Adrenal gland (tissue), 19 donors: ENCODE measurements at places on chromosomes 5 and 9.

DNA sequence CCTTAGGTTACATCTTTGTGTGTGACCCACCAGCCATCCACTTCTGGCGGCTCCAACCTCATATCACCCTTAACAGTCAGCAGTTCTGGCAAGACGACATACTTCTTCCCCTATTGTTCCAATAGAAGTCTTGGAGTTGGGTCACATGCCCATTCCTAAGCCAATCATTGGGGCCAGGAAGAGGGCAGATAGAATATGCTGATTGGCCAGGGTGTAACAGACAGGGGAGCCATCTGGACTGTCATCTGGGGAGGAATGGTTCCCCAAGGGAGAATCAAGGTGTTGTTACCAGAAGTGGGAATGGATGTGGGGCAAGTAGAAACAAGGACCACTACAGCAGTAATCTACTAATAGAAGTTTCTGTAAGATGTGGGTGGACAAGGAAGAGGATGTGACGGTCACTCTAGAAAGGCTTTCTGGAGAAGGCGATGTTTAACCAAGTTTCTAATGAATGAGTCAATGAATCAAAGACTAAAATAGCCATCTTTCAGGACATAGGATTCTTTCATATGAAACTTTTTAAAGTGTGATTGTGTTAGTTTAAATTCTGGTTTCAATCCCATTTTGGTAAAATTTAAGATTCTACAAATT lies 200.4 kb downstream of the ARHGAP26 start:
- DNase-seq, result no peak

DNA sequence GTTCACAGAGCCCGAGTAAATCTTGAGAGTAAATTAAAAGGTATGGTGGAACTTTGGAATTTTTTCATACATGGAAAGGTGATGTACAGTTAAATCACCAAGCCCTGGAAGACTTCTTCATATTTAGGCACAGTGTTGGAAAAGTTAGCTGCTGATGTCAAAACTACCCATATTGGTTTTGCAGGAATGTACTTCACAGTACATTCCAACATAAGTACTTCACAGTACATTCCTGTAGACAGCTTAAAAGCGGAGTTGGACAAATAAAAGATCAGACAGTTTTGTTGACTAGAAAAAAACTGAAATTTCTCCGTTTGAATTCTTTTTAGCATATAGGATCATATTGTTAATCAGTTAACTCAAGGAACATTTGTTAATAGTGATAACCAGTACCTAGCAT lies 1.8 kb downstream of the RANBP17 start:
- no peak for DNase-seq

DNA sequence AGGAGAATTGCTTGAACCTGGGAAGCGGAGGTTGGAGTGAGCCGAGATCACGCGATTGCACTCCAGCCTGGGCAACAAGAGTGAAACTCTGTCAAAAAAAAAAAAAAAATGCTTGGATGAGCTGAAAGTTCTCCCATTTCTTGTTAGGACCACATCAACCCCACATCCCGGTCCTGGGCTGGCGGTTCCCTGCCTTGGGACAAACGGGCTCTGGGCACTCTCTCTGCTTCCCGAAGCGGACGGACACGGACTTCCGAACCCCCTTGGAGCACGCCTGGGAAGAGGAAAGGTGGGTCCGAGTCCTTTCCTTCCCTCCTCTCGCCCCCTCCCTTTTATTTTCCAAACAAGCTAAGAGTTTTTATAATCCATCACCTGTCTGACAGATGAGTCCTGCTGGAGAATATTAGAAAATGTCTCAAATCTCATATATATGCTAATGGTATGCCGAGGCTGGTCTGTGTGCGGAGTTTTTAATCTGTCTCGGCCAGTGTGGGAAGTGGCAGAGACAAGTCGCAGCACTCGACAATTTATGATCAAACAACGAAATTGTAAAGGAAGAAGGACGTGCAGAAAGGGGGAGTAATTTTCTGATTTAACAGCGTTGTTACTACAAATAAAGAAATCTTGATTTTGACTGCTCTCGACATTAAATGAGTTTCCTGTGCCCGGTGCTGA lies 257.9 kb upstream of the IRX4 start:
- no peak for DNase-seq

DNA sequence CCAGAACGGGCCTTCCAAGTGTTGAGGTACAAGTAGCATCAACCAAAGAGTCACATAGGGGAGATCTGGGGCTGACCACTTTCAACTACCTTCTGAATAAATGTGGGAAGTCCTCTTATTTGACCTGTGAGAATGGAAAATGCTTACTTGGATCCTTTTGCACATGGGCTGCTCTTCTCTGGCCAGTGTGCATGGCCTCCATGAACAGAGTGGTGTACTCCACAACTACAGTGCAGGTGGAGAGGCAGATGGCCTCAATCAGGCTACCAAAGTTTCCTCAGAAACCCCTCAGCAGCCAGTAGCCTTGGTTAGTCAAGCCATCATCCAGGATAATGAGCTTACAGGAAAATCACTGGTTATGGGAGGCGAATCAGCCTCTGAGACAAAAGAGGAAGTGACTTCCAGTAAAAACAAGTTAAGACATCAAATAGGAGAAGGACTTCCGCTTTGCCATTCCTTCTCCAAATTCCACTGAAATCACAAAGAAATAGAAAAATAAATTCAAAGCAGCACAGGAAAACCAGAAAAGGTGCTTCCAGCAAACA lies 18.3 kb upstream of the FCHO2 start:
- DNase-seq, result no peak

DNA sequence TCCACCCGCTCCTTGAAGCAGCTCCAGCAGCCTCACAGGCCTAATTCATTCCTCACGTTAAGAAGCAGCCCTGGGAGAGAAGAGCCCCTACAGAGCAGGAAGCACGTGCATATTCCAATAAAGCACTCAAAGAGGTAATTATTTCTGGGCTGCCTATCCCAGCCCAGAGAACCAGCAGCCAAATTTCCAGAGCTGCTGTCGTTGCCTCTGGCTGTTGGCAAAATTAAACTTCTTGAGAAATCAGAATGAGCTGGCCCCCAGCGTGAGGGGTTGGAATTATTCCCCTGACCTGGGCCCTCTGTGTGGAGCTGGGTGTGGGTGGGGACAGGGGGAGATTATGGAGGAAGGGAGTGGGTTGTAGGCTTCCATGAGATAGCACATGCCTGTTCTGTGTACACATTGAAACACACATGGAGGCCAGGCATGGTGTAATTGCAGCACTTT lies 86.8 kb upstream of the HSPA9 start:
- DNase-seq, result no peak

GRCh38 chr5:120985526-120985925 lies 521.4 kb downstream of the PRR16 start:
- DNase-seq, result no peak

DNA sequence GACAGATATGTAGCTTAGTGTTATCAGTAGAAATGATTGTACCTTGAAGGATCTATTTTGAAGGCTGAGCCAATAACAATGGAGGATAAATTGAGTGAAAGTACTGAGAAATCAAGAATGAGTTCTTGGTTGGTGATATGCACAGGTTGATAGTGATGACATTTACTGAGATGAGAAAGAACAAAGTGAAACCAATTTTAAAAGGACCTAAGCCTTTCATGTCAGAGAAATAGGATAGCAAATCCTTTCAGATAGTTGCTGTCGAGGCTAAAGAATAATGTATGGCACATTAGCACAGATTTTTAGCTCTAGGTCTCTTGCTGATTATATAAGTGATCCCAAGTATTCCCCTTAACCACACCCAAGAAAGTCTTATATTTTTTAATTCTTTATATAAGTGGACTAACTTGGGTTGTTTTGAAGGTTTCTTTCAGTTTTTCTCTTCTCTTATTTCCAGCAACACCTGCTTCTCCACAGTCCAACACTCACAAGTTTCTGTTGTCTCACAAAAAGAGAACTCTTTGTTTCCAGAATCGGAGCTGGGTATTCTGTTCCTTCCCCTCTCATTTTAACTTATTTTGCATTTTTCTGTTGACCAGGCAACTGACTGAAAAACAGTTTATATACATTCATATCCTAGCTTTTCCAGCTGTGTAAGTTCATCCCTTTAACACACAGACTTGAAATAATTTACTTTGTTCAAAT lies 286.9 kb upstream of the ATP10B start:
- DNase-seq, result no peak

- no peak for DNase-seq
Observed at GRCh38 chr5:104965006-104965405, 1402.4 kb upstream of the NUDT12 start.

DNA sequence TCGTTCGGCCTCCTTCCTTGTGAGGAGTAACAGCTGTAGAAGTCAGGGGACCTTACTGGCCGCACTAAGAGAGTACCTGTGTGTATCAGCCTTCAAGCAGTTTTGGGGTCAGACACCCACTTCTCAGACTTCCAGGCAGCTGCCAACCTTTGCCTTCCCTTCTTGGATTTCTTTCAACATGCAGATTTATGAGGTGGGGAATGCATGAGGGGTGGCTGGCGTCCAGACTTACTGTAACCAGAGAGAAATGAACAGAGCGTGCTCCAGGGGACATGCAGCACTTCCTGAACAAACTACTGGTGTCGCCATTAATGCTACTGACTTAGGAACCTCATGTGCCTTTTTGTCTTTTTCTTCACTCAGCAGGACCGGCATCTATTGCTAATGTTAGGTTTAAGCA lies 46.7 kb downstream of the INSYN2B start:
- no peak for DNase-seq

- no peak for DNase-seq
Observed at GRCh38 chr9:13424204-13424603, 144.7 kb upstream of the MPDZ start.

DNA sequence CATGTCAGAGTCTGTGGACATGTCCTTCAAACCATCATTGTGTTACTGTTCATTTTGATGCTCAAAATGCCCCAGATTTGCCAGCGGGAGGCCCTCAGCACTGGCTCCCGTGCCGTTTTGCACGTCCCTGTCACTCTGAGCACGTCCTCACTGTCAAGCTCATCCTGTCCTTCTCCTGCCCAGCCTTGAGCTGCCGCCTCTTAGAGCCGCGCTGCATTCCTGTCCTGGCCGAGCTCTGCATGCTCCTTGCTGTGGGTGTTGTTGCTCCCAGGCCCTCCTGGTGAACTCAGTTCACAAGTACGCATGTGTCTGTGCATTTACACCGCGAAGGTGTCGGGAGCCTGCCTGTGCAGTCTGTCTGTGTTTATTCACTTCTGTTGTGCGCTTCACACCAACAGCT lies 62.2 kb downstream of the WNK2 start:
- no peak for DNase-seq

- no peak for DNase-seq
Observed at GRCh38 chr5:25448646-25449045, 803.9 kb upstream of the CDH10 start.

GRCh38 chr5:32543291-32543690 lies 42.1 kb upstream of the SUB1 start:
- no peak for DNase-seq

GRCh38 chr9:132381966-132382541 lies 24.6 kb downstream of the TTF1 start:
- DNase-seq, result no peak

- no peak for DNase-seq
Observed at GRCh38 chr5:76571559-76571958, 51.6 kb downstream of the F2RL2 start.

- no peak for DNase-seq
Observed at GRCh38 chr9:89969881-89970639, 365.2 kb downstream of the GADD45G start.

- no peak for DNase-seq
Observed at GRCh38 chr5:137611794-137612435, 112.8 kb upstream of the SPOCK1 start.

GRCh38 chr5:136192015-136192525 lies 892 bp downstream of the SMIM32 start:
- DNase-seq, result no peak

DNA sequence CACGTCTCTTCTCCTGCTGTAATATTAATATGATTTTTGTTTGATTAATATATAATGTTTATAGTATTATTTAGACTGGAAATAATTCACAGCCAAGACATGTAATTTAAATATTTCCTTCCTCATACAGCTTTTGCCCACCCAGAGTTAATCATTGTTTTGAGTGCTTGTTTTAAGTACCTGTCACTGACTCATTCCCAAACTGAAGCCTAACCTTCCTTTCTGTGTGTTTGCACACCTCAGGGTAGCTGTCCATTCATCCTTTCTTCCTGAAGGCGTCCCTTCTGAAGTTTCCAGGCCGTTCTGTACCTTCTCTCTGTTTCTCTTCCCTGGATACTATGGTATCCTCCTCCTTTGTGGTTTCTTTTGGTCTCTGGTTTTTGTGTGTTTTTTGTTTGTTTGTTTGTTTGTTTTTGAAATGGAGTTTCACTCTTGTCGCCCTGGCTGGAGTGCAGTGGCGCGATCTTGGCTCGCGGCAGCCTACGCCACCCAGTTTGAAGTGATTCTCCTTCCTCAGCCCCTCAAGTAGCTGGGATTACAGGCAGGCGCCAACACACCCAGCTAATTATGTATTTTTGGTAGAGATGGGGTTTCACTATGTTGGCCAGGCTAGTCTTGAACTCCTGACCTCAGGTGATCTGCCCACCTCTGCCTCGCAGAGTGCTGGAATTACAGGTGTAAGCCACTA lies 312.4 kb downstream of the DOCK8 start:
- no peak for DNase-seq

DNA sequence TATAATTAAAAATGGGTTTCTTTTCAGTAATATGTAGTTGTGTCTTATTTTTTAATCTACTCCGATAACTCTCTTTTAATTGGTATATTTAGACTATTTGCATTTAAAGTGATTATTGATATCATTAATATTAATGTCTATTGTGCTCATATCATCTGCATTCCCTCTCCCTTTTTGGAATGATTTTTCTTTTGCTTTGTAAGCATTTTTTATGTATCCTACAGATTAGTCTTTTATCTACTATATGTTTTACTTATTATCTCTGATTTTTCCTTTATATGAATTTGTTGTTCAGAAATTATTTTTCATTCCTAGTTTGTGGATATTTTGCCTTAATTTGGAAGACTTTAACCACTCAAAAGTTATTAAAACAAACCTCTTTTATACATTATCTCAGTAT lies 34.0 kb downstream of the NDUFS4 start:
- DNase-seq, result no peak

DNA sequence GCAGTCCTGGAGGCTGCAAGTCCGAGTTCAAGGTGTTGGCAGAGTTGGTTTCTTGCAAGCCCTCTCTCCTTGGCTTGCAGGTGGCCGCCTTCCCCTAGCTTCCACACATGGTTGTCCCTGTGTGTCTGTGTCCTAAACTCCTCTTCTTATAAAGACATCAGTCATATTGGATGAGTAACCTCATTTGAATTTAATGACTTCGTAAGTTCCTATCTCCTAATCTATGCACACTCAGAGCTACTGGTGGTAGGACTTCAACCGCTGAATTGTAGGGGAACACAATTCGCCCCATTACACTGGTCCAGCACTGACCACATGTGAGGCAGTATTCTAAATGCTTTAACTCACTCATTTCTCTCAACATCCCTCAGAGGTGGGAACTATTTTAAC lies 25.9 kb upstream of the ADAMTS2 start:
- no peak for DNase-seq
